NCI-H1417 treated with DMSO at 0.1 percent for 48 hours (cell line): ENCODE measurements at places on chromosomes 5 and 9.

DNA sequence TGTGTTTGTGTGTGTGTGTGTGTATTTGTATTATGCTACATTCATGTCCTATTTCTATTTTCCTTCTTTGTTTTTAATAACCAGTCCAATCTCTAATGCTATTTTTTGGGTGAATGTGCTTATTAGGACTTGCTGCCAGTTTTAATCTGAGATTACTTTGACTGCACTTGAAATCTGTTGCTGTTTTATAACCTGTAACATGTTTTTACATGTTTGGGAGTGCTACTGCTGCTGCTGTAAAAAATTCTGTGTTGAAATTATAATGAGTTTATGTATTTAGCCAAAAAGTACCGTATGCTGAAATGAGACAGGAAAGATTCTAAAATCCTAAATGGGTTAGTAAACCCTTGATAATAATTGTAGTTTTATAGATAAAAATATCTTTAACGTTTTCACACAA lies 104.7 kb upstream of the SSBP2 start:
- no peak for DNase-seq

DNA sequence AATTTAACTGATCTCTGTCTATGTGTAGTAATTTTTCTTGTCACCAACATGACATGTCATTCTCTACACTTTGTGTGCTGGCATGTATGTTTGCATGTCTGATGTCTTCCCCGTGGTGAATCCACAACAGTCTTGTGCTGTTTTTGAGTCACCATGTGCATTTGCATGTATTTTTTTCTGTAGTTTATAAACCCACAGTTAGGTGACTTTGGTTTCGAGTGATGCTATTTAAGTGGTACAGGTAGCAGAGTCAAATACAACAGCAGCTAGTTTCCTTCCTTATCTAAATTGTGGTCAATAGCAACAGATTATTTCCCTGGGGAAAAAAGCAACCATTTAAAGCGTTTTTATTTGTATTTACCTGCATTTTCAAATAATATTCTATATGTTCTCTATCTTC lies 89.9 kb upstream of the FSD1L start:
- DNase-seq: no peak

DNA sequence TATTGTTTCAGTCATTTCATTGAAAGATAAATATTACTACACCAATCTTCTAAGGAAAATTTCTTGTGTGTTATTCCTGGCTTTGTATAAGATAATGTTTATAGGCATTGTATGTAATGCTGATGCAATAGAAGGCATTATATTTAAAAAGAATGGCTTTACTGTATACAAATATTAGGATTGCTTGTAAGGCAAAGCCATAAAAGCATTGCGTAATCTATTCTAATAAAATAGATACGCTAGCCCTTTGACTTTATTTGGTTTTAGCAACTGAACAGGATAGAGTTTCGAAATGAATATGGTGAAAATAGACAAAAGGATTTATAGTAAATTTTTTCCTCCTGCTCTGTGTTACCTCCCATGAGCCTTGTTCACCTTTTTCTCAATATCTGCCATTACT lies 5.5 kb upstream of the LYSMD3 start:
- no peak for DNase-seq

DNA sequence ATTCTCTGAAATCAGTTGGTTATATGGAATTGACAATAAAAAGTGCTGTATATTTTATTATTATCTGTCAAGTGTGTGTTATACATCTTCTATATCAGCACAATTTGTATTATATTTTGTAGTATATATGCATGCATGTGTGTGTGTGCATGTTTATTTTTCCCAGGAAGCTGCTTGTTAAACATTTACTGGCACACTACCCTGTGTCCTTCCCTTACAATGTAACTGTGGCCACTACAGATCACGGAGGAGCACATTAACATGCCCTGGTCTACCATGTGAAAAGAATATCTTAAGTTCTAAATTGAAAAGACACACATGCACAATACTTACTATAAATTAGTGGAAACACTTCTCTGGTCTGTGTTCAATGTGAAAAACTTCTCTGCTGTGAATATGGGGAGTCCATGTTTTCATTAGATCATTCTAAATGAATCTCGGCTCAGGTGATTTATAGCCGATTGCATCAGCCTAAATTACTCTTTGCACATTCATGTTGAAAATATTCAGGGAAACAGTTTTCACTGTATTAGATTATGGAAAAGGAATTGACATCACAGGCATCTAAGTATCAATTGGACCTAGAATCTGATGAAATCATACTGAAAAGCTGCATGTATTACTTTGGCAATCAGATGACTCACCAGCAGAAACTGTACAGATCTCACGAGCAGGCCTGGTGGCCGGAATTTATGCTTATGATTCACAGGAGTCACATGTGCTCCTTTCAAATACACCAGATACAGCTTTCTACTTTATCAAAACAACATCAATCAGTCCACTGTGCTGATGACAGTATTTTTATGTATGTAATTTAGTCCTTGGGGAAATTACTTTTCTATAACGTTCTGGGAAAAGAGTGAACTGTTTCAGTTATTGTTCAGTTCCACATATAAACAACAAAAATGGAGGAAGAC lies 39.4 kb downstream of the LURAP1L start:
- no peak for DNase-seq

DNA sequence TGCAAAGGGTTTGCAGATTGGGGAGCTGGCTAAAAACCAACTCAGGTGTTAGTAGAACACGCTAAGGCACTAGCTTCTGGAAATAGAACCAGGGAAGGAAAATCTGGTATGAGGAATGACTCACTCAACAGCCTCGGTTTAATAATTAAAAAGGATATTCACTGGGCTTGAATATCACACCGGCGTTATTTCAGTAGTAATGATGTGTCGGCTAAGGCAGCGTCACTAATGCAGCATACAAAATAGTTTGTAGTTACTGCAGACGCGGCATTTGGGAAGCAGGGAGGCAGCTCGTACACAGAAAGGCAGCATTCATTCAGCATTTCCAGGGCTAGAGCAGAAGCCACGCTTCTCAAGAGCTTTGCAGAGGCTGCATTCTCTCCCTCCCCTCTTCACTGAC lies 1.7 kb downstream of the ADRA1B start:
- DNase-seq: no peak

GRCh38 chr5:14816999-14817761 lies 54.4 kb downstream of the ANKH start:
- DNase-seq: no peak

DNA sequence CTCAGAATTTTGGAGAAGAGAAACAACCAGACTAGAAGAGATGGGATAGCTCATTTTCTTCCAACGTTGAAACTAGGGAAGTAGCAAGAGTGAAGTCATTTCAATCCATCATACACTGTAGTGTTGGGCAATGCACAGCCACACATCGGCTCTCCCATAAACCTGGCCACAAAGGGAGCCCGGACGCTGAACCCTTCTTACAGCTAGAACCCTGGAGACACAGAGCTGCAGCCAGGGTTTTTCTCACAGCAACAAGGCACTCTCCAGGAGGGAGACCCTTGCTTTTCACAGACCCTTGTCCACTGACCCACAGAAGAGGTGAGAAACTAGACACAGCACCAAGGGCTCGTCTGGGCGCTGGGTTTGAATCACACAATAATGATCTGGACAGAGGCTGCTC lies 101.4 kb upstream of the FSTL4 start:
- DNase-seq: no peak

DNA sequence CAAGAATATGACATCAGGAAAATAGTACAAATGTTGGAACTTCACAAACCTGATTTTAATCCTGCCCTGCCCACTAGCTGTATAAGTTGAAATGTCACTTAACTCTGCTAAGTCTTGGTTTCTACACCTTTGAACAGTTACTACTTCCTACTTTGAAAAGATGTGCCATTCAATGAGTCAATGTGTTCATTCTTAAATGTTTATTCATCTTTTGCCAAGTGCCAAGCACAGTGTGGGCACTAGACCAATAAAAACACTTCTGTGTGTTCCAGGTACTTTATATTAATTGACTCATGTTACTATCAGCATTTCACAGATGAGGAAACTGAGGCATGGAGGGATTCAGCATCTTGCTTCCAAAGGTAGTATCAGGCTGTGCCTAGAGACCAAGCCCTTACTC lies 12.8 kb downstream of the PDCL start:
- no peak for DNase-seq

GRCh38 chr5:91016954-91017700 lies 366.0 kb downstream of the ARRDC3 start:
- DNase-seq: no peak

DNA sequence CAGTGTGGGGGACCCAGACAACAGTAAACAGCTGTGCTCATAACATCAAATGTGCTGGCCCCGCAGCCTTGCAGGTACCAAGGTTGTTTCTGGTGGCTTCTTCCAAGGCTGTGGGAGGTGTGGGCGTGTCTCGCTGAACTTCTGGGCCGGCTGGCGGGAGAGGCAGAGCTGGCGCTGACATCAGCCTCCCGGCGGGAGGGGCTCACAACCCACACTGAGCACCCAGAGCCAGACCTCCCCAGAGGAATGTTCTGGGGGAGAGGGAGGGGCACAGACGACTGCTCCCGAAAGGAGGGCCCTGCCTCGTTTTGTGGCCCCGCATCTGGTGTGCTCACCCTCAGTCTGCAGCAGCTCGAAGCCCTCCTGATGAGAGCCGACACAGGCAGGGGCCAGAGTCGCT lies 6.9 kb upstream of the SLC12A7 start:
- no peak for DNase-seq

DNA sequence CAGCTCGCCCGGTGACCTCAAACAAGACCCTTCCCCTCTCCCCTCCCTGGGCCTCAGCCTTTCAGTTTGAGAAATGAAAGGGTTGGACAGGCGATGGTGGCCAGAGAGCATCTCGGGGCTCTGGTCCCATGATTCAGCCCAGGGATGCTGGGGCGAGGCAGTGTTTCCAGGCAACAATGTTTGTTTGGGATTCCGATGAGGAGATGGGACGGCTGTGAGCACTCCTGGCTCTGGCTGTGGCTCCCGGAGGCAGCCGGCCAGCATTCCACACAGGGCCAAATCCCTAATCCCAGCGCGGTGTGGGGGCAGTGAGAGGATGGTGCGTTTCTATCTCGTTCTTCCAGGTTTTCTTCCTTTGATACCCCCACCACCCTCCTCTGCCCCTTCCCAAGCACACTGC lies 66.0 kb downstream of the HMCN2 start:
- DNase-seq: no peak

- DNase-seq: no peak
Observed at GRCh38 chr5:151757233-151758140, 944 bp downstream of the ATOX1 start.

DNA sequence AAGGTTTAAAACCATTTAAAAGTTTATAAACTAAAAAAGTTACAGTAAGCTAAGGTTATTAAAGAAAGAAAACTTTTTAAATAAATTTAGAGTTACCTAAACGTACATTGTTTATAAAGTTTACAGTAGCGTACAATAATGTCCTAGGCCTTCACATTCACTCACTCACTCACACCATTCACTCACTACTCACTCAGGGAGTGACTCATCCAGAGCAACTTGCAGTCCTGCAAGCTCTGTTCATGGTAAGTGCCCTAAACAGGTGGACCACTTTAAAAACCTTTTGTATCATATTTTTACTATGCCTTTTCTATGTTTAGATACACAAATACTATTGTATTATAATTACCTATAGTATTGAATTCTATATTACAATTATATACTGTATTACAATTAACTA lies 190.8 kb upstream of the RASA1 start:
- DNase-seq: no peak

DNA sequence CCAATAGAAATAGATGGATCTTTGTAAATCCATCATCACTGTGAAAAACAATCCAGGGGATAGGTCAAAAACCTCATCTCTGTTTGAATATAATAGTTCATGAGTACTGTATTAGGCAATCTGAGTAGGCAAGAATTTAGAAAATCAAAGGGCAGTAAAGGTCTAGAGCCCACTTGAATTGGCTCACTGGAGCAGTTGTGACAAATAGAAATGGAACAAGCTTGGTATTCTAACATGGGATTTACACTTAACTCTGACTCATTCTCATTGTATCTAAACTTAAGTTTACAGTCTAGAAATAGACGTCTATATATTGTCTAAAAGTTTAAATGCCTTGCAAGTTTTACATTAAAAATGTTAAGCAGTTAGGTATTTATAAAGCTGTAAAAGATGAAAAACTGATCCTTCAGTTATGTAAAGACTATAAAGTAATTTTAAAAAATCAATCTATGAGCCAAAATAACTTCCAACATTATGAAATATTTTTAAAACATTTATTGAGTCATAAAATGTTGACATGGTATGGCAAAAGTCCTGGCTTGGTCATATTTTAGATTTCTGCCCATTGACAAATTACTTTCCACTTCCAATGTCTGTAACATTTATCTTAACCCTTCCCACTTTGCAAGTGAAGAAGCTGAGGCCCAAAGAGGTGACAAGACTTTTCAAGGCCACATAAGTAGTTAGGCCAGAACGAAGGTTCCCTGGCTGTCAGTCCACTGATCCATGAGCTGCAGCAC lies 203.7 kb upstream of the NREP start:
- DNase-seq: no peak

DNA sequence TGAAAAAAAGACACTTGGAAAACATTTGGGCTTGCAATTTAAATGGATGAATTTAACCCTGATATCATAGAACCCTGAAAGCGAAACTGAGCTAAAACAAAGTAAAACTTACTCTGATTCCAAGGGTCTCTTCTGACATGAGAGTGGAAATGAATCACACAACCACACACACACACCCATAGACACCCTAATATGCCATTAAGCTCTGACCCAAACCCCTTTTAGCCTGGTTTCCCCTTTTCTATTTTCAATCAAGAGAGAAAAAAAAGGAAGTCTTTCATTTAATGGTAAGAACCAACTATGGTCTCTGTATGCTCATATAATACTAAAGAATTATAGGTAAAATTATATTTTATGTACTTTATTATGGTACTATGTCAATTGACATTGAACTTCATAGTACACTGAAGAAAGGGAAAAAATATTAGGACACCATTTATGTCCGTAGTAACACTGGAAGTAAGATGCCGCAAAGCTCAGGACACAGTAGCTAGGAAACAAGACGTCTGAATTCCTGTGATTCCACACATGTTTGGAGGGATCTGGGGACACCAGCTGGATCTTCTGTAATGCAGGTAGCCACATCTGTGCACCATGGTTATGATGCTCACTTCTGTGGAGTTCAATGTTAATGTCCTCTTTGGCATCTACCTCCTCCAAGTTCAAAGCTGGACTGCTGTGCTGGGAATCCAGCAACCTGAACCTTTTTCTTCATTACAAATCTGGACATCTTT lies 95.8 kb downstream of the PCSK1 start:
- no peak for DNase-seq

DNA sequence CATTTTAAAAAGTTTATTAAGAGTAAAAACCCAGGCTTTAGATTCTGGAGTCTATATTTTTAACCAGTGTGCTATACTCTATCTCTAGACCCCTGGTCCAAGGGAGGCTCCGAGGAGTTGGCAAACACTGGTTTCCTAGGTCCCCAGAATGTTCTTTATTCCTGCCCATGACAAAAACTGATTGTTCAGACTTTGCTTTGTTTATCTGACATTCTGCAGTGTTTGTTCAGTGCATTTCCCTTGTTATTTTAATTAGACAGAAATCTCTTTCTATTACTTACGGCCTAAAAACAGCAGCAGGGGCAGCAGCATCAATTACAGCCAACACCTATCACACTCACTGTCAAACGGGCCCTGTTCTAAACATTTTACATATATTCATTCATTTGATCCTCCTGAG lies 2011.6 kb upstream of the WWC1 start:
- no peak for DNase-seq

- DNase-seq: no peak
Observed at GRCh38 chr9:17251100-17251499, 116.3 kb downstream of the CNTLN start.
